ENCODE measurements at places on chromosomes 7 and 10.

- no peak for DNase-seq
Measured at GRCh38 chr7:142867398-142868187, 12.7 kb downstream of the EPHB6 start.

GRCh38 chr10:1188558-1189135, 132.5 kb downstream of the WDR37 start:
- no peak for DNase-seq

DNA sequence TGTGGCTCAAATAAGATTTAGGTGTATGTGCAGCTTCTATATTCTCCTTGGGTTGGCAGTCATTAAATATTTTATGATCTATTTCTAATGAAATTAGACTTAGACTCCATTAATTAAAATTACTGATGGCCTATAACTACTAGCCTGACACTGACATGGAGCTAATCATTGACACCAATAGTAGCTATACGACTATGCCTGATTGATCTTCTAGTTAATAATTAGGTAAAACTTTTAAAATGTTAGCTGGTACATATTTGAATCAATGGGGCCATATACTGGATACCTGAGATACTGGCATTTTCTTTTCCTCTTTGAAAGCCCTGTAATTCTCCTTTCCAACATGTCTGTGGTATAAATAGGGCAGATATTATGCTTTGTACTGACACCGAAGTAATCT, 14.4 kb downstream of the WEE2 start:
- DNase-seq = no peak

GRCh38 chr10:121459622-121460453, 138.4 kb downstream of the FGFR2 start:
- DNase-seq = no peak

Data from epithelial cell of proximal tubule (primary cell).